ENCODE measurements at places on chromosomes 6 and 20.

GRCh38 chr20:58432186-58432954 is 43.3 kb downstream of the VAPB start:
- no peak for DNase-seq

DNA sequence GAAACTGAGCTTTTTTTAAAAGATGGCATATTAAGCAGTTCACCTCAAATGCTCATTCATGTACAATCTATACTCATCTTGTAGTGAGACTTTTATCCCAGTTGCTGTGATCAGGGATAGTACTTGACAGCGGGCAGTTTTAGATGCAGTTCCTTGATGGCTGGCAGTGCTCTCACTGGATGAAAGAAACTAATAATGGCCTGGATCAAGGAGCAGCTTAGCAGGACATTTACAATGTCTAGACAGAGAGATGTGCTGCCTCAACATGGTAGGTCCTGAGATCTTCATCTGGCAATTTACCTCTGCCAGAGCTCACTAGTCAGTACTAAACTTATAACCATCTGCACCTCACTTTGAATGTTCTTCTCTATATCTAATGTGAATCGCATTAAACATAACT is 46.8 kb upstream of the LYRM2 start:
- DNase-seq: no peak

- DNase-seq: peak; percentile 51
These were observed 722 bp downstream of the ISM1 start for GRCh38 chr20:13221673-13222318.

GRCh38 chr6:44255871-44256774 is 1.2 kb downstream of the SLC35B2 start:
- DNase-seq: no peak

- DNase-seq: no peak
These were observed 86.6 kb upstream of the EYA2 start for GRCh38 chr20:46807998-46808397.

GRCh38 chr20:38108986-38109541 is 56.0 kb downstream of the TGM2 start:
- no peak for DNase-seq

DNA sequence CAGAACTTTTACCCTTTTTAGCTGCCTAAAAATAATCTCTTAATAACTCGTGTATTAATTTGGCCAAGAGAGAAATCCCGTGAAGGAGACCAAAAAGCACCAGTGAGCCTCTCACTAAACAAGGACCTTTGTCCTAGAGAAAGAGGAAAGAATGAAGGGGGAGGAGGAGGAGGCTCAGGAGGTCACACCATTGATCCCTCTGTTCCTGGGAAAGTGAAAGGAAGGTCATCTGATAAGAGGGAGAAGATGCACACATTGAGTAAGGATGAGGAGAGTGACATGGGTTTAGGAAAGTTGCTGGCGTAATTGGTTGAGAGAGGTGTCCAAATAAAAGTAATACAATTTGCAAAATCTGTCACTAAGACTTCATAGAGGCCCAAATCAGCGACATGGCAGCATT is 49.2 kb downstream of the HLA-DPB1 start:
- DNase-seq: no peak

DNA sequence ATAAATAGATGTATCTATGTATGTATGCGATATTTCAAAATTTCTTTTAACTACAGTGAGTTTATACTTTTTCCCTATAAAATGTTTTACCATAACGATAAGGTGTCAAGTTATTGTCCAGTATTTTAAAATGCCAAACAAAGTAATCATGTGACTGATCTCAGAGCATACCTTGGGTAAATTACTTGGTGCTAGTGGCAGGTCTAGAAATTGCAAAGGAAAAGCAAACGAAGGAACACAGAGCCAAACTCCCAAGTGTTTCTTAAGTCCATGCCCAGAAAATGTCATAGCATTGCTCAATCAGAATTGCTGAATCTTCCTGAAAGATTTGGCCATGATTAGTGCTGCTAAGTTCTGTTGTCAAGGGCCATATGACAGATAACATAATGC is 77.5 kb downstream of the CAP2 start:
- DNase-seq: no peak

DNA sequence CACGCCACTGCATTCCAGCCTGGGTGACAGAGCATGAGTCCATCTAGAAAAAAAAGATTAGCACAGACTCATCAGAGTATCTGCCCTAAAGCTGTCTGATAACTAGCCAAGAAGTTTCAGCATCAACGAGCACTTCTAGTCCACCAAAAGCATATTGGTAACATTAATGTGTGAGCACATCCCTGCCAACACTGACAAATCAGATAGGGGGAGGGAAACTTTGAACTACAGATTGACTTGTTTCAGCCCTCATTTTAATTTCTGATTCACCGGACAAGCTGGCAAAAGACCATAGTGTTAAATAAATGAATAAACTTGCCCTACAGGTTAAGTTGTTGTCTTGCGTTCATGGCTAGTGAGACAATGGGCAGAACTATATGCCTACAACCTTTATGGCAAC is 7.7 kb upstream of the SEC63 start:
- no peak for DNase-seq

GRCh38 chr20:22339946-22340345 is 244.4 kb downstream of the FOXA2 start:
- no peak for DNase-seq

GRCh38 chr6:157099912-157100593 is 223.3 kb downstream of the TMEM242 start:
- peak; percentile 7 for DNase-seq

DNA sequence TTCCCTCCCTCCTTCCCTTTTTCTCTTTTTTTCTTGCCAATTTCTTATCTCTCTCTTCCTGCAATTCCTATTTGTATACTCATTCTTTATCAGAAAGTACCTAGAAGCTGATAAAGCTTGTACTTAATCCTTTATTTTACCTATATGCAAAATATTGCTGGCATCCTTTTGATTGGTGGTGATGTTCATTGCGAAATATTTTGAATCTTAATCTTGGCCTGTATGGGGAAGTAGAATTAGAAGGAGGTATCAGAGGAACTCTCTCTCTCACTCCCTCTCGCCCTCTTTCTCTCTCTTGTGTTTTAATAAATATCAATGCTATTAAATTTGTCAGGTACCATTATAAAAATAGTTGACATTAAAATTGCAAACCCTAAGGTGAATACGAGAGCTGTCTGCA is 52.8 kb downstream of the UST start:
- no peak for DNase-seq

DNA sequence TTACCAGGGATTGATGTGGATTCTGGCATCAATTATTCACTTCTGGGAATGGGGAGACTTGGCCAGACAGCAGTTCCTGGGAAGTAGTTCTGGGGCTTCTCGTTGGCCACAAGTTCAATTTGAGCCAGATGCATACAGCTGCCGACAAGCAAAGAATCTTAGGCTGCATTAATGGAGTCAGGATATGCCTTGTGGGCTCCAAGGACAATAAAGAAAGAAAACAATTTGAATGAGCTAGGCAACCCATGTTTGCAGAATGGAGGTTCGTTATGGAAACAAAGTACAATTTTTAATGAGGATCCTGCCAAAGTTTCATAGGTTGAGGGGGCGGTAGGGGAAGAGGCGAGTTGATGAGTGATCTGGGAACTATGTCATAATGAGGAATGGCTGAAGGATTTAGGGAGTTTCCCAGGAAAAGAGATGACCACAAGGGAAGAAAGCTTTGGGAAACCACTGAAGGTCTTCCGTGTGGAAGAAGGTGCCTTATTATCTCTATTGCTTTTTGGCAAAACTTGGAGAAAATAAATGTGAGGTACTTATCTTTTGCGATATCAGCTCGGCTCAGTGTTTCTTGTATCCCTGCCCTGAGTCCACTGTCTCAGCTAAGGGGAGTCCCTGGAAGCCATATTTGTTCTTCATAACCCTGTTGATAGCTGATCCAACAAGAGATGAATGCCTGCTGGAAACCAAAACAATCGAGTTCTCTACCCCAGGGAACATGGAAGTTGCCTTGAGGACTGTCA is 181.0 kb upstream of the ZNF217 start:
- DNase-seq: no peak

GRCh38 chr6:24798740-24799540 is at the start of gene ARMH2:
ARMH2 (minus strand) TSS chr6:24798917; CDS start chr6:24798857, 60 bp downstream.
- DNase-seq: no peak

DNA sequence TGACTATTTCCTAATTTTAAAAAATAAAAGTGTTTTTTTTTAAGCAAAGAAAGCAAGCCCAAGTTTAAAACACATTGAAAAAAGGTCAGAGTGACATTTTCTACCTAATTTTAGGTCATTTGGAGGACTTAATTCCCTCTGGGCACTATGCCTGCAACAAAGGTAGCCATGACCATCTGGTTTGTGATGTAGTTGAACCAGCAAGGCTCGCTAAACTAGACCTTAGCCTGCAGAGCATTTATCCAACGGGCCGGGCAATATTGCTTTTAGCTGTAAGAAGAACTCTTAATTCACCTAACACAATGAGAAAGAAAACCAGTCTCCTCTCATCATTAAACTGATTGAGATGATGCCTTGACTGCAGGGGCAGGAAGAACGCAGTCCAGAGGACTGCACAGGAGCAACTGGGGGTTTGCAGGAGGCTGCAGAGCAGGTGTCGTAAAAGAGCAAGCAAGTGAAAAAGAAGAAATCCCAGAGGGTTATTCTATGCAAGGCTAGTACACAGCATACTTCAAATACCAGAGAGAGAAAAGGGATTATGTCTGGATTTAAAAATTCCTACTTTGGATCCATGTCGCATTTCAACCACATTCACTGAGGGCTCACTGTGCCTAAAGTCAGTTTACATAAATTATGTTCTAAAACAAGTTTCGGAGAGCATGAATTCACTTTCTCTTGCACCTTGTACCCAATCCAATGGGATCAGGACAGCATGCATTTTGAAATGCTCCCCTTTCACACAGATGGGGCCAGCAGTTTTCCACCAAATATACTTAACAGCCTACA is 12.8 kb downstream of the TRAF3IP2 start:
- DNase-seq: no peak

- no peak for DNase-seq
These were observed 401.6 kb upstream of the RUNX2 start for GRCh38 chr6:44926556-44926955.

DNA sequence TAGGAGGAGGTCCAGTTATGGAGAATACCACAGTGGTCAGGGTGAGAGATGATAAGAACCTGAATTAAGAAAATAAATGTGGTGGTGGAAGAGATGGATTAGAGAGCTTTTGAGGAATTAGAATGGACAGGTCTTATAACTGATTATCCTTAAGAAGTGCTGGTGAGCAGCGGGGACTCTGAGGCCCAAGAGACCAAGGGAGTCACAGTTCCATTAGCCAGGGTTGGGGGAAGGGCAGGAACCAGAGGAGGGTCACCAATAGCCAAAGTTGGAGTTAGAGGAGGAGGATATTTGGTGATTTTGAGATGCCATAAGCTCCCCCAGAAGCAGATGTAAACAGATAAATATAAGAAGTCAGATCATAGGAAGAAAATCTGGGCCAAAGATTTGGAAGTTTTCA is 87.1 kb upstream of the PAK5 start:
- no peak for DNase-seq

- no peak for DNase-seq
These were observed 36.3 kb upstream of the GATA5 start for GRCh38 chr20:62511915-62512610.

GRCh38 chr6:34324738-34325444 is 67.6 kb downstream of the NUDT3 start:
- DNase-seq: no peak

- DNase-seq: no peak
These were observed at the start of gene PKIB for GRCh38 chr6:122609881-122610689. PKIB (plus strand) TSS chr6:122610405; CDS start chr6:122717795, 107,390 bp downstream.

GRCh38 chr20:43189554-43190331 is at the start of gene PTPRT:
PTPRT (minus strand) TSS chr20:43189906; CDS start chr20:43189733, 173 bp downstream.
- no peak for DNase-seq

DNA sequence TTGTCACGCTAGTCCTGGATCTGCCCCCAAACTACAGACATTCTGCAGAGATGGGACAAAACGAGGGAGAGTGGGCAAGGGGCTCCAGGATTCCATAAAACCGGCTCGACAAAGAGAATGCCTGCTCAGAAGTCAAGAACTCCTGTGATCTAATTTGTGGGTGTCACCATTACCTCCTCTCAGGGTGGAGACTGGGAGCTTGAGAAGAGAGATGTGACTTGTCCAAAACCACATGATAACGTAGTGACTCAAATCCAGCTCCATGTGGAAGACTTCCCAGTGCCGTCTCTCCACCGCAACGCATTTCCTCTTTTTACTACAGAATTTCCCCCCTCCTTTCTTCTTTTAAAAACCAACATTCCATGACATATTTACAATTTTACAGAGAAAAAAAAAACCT is 44.3 kb downstream of the TRERF1 start:
- no peak for DNase-seq

GRCh38 chr20:18856873-18857272 is 43.3 kb downstream of the SCP2D1 start:
- no peak for DNase-seq

- DNase-seq: no peak
These were observed 267.1 kb upstream of the JAG1 start for GRCh38 chr20:10940941-10941340.

- DNase-seq: no peak
These were observed 4.4 kb upstream of the CST3 start for GRCh38 chr20:23641936-23642751.

GRCh38 chr20:1802385-1803060 is 92.7 kb upstream of the SIRPA start:
- no peak for DNase-seq

DNA sequence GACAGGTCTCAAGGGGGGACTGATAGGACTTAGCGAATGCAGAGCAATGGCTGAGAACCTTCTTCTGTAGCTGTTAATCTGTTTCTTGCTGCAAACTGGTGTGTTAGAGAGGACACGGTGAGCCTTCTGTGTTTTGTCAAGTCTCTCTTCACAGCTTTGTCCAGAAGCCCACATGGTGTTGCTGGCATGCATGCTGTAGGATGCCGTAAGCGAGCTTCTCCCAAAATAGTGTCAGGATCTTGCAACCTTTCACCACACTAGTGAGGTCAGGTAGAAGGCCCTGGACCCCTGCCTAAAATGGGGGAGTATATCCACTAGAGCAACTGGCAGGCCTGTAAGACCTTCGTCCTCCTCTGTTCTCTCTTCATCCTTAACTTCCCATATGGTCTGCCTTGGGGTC is 51.9 kb upstream of the GLP1R start:
- no peak for DNase-seq

DNA sequence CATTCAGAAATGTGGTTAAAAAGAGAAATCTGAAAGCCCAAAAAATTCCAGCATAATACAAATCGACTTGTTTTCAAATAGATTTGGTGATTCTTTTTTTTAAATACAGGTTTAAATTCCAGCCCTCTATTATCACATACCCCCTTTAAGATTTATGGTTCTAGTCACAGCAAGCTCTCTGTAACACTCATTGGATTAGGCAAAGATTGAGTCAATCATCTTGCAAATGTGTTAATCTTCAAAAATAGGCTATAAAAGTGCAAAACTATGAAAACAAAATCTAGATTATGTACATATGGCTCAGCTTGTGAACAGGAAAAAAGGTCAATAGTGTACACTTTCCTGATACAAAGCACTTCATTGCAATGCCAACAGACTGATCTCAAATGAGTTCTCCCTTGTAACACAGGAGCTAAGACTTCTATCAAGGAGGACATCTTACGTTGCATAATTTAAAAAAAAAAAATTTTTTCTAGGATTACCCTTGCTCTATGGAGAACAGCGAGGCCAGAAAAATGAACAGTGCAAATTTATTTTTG is 26.2 kb downstream of the ZNF217 start:
- DNase-seq: no peak

All from activated CD8-positive, alpha-beta memory T cell treated with anti-CD3 and anti-CD28 coated beads for 1 hour (primary cell).